ENCODE measurements at places on chromosomes 3 and 15.

DNA sequence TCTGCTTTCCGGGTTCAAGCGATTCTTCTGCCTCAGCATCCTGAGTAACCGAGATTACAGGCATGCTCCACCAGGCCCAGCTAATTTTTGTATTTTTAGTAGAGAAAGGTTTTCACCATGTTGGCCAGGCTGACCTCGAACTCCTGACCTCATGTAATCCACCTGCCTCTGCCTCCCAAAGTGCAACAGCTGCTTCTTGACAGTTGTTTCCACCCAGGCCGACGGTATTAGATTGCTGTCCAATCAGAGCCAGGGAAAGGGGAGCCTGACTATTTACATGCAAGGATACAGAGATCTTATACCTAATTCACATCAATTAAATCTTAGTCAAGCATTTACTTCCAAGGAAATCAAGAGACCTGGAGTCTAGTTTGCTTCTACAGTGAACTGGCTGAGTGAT, 4.0 kb upstream of the CAPN3 start:
- DNase-seq = no peak

GRCh38 chr15:23854912-23855659, 168.0 kb upstream of the NDN start:
- DNase-seq = peak; percentile 50

GRCh38 chr3:120048355-120049041, 45.7 kb downstream of the GSK3B start:
- DNase-seq = no peak

DNA sequence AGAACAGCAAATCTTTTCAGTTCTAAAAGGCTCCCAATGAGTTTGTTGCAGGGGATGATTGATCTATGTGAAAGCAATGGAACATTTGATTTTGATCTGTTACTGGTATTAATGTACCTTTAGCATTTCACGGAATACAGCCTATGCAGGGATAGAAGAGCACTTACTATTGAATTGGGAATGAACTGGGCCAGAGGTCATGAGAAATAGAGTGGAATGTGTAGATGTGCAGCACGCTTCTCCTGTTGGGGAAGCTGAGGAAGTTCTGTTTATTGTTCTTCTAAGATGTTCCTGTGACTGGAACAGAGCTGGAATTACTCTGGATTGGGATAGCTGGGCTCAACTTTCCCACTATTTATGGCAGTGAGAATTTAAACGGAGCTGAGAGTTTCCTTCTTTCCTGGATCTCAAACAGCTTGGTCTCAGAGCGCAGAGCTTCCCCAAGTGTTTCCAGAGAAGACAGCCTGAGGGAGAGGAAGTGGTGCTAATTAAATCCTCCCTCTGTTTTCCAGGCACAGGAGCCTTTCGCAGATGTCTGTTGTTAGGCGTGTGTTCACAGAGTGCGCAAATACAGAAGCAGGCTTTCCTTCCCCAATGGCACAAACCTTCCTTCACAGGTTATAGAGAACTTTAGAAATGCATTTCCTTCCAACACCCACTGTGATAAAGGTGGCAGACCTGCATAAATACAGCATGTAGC, 32.5 kb downstream of the TPRG1 start:
- no peak for DNase-seq

DNA sequence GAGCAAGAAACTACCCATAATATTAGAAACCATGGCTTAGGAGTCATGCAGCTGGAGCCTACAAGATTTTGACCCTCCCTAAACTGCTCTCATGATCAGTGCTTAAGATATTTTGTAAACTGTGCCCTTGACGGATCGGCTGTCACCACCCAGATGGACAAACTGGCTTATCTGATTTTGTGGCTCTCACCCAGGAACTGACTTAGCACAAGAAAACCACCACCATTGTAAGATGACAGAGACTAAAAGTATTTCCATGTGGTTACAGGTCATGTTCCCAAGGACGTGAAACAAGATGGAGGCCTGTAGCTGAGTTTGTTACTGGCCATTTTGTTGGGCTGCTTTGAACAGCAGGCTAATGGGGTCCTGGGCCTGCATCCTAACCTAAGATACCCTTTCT, 940.9 kb downstream of the OTOL1 start:
- DNase-seq = no peak

GRCh38 chr3:16377196-16377595, 112.2 kb downstream of the OXNAD1 start:
- no peak for DNase-seq

DNA sequence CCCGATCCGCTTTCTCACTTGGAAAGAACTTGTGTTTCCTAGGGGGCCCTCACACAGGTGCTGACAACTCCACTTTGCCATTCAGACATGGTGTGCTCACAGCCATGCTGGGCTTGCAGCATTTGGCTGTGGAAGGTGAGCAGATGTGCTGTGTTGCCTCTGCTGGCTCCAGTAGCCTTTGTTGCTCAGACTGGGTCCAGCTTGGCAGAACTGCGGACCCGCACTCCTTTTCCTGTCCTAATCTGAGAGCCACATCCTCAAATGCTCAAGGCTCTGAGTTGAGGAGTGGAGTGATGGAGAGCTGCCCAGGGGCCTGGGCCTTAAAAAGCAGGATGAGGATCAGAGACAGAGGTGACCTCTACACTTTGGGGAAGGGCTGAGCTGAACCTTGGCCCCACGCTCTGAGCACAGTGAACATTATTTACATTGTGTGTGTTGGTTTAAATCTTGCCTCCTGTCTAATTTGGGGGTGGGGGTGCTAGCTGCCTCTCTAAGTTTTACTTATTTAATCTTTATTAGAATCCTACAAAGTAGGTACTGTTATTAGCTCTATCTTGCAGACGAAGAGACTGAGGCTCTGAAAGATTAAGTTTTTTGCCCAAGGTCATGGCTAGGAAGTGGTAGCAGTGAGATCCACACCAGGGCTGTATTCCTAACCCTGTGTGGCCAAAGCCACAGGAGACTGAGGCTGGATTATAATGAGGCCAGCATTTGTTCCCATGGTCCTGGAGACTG, 17.2 kb downstream of the ACOX2 start:
- DNase-seq = no peak

- DNase-seq = no peak
Observed at GRCh38 chr3:193347521-193348501, 30.7 kb downstream of the ATP13A5 start.

DNA sequence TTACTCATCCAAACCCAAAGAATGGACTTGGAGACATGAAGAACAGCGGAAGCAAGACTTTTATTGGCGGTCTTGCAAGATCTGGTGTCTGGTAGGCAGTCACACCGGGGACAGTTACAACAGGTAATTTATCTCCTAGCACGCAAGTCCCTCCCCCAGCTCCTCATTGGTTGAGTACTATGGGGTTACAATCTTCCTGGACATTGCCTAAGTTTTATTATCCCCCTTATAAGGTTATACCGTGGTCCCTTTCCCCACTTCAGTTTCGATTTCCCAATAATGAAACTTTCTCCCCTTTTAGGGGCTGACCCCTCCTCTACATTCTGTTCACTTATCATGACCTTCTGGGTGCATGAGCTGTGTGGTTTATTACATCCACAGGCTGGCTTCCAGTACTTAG, 18.7 kb downstream of the ARL8B start:
- DNase-seq = no peak

DNA sequence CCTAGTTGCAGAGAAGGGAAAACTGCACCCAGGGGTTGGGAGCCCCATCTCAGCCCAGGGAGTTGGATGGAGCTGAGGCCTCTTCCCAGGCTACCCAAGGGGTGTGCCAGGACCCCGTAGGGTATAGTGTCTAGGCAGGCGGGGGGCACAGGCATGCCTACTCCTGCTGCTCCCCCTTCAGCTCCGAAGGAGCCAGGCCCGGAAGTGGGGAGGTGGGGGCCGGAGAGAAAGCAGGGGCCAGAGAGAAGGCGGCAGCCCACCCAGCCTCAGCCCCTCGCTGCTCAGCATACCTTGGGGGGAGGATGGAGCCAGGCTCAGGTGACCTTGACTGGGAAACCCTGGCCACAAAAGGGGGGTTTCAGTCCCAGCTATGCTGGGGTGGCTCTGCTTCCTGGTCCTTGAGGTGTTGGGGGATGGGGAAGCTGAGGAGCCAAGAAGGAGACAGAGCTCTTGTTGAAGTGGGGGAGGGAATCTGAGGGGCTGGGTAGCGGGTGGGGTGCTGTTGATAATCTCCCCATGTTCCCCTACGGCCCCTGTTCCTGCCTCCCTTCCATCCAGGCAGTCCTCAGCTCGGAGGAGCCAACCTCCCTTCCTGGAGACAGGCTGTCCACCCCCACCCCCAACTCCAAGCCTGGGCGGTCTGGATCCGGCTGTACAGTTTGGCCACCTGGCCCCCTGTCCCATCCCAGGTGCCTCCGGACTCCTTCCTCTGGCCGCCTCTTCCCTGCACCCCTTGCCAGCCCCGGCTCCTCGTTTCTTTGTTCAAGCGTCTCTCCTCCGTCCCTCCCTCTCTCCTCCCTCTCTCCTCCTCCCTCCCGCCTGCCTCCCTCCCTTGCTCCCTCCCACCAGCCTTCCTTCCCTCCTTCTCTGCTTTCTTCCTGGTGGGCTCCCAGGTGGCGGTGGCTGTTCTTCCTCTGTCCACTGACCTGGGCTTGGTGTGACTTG, 1.7 kb downstream of the SEMA3F start:
- peak; percentile 75 for DNase-seq

- DNase-seq = no peak
Observed at GRCh38 chr15:76208786-76209424, 102.4 kb downstream of the ETFA start.

GRCh38 chr3:53199834-53200233, 38.8 kb downstream of the PRKCD start:
- no peak for DNase-seq

GRCh38 chr3:110664148-110664547, 407.5 kb upstream of the NECTIN3 start:
- DNase-seq = no peak

DNA sequence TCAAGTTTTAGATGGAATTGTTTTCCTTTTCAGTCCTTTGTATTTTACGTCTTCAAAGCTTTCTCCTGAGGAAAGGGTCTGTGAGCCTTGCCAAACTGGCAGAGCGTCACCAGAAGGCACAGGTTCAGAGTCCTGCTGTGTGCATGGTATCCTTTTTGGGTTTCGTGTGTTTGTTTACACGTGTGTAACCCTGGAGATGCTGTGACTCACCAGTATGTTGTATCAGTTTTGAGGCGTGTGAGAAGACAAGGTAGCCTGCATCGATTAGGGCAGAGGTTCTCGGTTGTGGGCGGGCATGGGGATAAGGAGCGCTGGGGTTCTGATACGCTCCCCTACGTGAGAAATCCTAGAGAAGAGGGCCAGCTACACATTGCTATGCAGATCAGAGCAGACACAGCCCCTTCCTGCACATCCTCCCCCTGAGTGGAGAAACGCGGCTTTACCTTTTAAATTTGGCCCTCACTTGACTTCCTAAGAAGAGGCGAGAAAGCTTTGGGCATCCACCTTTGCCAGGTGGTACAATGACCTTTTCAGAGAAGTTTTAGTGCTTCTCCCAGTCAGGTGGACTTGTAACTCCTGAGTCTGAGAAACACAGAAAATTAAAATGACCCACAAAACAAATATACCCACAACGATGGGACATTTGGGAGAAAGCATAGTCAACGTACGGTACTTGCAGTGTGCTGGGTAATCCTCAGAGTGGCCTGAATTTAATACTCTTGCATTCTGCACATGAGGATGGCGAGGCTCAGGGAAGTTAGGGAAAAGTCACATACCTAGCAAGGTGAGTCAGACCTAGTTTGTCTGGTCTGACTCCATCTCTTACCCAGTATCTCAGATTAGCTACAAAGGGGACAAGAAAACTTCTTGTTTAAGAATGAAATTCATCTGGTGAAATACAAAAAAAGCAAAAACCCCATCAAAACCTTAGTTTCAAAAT, 38.1 kb downstream of the TRAK1 start:
- DNase-seq = no peak

DNA sequence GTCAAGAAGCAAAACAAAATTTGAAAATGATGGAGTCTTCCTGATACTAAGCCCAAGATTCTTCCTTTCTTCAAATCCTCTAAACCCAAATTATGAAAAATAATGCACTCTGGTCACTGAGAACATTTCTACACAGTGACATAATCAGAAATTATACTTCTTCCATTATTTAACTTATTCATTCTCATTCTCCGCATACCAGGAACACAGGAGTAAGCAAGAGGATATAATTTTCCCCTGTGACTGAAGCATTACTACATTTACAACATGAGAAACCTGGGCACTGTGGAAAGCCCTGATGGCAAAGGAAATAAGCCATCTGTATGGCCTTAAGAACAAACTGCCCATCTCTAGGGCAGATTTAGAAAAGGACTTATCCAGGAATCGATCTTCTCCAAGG, 47.0 kb downstream of the EXD1 start:
- DNase-seq = no peak

- DNase-seq = no peak
Observed at GRCh38 chr15:100769975-100770340, 109.7 kb upstream of the ALDH1A3 start.

- no peak for DNase-seq
Observed at GRCh38 chr3:4695846-4696245, 202.7 kb downstream of the ITPR1 start.

DNA sequence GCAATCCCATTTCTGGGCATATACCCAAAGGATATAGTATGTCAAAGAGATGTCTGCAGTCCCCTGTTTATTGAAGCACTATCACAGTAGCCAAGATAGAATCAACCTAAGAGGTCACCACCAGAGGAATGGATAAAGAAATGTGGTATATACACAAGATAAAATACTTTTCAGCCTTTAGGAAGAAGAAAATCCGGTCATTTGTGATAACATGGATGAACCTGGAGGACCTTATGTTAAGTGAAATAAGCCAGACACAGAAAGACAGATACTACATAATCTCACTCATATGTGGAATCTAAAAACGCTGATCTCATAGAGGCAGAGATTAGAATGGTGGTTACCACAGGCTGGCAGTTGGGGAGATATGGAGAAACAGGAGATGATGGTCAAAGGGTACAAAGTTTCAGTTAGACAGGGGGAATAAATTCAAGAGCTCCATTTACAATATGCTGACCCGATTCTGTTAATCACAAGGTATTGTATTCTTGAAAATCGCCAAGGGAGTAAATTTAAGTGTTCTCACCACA, 195.8 kb downstream of the MTHFS start:
- no peak for DNase-seq

DNA sequence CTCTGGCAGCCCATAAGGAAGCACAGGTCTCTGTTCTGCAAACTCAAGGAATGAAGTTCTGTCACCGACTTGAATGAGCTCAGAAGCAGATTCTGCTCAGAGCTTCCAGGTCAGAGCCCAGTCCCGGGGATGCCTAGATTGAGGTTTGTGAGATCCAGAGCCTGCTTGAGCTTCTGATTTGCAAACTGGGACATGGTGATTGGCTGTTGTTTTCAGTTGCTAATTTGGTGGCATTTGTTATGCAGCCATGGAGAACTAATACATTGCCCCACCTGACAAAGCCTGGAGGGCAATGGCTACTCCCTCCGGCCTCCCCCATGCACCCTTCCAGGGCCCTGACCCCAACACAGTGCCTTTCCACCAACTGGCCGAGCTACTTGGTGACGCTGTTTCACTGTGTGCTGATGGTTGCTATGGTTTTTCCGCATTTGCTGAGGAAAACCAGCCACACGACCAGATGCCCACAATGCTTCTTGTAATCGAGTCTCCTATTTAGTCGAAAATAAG, 379.5 kb upstream of the ATP10A start:
- no peak for DNase-seq

GRCh38 chr15:63870043-63870394, 36.3 kb upstream of the HERC1 start:
- no peak for DNase-seq
